Right renal cortex interstitium (tissue), 3 donors: ENCODE measurements at places on chromosomes 1 and 21. TPM values are rescaled to one million over a fixed set of nuclear protein-coding genes. Genes with fewer than 3 reads are reported as not detected.

TSHB gene
- not detected for polyA plus RNA-seq

DNA sequence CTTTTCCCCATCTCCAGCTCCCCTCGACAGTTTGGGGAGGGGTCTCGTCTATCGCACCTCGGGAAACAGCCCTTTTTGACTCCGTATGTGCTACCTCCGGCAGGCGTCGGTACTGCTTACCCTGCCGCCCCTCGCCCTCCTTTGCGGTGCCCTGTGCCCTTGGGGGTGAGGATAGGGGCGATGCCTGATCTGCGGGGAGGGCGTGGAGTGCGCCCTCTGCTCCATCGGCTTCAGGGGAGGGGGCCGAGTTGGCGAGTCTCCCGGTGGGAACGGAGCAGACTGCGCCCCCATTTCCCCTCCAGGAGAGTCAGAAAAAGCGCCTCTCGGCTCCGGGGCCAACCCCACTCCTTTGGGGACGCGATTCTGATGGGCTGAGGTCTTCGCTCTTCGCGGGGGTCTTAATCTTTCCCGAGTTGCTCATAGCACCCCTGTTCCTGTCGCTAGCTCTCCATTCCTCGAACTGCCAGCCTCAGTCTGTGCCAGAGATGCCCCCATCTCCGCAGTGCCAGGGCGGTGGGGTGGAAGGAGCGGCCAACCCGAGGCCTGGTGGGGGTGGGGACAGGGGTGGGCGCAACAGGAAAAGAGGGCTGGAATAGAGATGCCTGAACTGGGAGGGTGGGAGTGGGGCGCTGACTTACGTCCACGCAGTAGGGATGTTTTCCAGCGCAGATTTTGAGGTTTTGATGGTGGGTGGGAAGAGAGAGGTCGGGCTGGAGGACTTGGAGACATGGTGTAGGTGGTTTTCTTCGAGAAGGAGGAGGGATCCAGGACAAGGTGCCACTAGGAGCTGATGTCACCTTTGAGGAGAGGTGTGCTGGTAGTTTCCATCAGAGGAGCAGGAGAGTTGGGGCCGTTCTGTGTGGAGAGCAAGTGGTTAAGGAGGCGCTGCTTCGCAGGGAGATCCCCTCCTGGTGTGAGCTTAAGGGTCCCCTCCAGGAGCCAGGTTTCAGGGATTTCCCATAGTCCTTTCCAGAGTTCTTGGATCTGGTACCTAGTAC lies 674 bp downstream of the PPFIA4 start:
- no peak for DNase-seq

- DNase-seq = no peak
Measured at GRCh38 chr1:221664253-221664652, 77.6 kb downstream of the DUSP10 start.

YTHDF2 gene
- 104 TPM for polyA plus RNA-seq

DNA sequence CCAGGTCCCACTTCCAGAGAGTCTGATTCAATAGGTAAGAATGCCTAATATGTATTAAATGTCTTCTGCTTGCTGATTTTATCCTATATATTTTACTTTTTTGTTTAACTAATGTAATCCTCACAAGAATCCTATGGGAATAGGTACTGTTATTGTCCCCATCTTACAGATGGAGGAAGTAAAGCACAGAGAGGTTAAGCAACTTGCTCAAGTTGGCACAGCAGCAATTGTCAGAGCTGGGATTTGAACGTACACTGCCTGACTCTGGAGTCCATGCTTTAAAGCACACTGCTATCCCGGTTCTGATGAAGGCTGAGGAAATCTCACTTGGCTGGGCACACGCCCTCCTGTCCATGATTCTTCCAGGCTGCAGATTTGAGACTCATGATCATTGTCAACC lies 62.8 kb downstream of the IGSF21 start:
- DNase-seq = no peak

- no peak for DNase-seq
Measured at GRCh38 chr1:93692026-93692425, 10.4 kb upstream of the BCAR3 start.

TTC22 gene
- 5.8 TPM for polyA plus RNA-seq

DNA sequence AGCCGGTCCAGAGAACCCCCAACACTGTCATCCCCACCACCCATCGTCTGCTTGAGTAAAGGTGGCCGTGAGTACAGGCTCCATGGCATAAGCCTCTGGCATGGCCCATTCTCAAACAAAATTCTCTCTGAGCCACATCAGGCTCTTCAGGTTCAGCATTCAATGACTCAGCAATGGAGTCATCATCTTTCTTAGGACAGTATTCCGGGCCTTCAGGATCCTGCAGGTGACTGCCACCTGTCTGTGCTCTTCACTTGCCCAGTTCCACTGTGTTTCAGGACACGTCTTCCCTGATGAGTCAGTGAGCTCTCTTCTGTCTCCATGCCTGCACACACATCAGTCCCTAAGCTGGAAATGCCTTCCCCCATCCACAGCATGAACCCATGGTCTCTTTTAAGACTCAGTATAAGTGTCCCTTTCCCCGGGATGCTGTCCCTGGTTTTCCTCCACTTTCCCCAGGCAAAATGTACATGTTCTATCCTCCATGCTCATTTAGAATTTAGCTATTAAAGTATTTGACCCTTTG lies 81.1 kb upstream of the FGGY start:
- DNase-seq = no peak

DNA sequence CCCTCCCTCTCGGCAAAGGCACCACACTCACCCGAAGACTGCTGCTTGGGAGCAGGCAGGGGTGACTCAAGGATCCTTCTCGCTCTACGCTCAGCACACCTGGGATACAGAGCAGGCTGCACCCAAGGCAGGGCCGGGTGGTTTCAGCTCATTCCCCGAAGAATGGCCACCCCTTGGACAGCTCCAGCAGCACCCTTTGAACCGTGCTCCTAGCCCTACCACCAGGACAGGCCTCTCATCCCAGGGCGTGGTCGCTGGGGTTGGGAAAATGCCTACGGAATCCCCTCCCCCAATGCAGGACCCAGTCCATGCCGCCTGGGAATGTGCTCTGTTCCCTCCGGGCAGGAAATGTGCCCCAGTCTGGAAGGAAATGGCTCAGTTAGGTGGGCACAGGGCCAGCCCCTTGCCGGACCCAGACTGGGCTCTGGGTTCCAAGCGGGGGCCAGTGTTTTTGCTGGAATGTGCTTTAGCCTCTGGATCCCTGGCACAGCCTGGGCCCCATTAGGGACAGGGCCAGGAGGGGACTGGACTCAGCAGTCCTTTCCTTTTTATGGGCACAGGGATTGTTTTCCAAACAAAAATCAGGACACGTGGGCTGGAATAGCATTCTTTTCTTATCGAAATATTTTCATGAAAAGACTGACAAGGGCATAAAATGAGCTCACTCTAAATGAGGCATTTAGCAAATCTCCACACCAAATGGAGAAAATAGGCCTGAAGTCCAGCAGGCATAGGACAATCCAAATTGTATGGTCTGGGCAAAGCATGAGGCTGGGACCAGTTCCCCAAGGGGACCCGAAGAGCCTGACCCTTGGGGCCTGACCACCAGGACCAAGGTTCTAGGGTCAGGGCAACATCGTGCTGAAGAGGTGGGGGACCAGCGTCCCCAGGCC lies 7.3 kb downstream of the TMEM82 start:
- DNase-seq = no peak

CSMD2 gene
- polyA plus RNA-seq = 0.78 TPM

MROH7 gene
- polyA plus RNA-seq = 4.1 TPM

GRCh38 chr1:76006234-76006633 lies 68.3 kb upstream of the ST6GALNAC3 start:
- DNase-seq = no peak

DNA sequence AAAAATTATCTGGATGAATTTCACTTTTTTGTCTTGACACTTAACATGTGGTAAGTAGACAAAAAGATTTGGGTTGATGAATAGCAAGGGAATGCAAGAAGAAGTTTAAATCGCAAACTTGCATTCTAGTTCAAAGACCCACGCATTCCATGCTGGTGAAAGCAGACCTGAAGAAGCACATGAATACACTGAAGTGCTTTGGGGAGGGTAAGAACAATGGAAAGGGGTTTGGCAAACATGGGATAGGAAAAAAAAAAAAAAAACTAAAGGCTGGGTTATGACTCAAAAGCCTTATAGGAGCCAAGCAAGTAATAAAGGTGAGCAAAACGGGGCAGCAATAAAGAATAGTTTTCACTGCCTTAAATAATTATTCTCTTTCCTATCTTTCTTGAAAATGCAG lies 450.2 kb downstream of the LMO4 start:
- DNase-seq = no peak

DNA sequence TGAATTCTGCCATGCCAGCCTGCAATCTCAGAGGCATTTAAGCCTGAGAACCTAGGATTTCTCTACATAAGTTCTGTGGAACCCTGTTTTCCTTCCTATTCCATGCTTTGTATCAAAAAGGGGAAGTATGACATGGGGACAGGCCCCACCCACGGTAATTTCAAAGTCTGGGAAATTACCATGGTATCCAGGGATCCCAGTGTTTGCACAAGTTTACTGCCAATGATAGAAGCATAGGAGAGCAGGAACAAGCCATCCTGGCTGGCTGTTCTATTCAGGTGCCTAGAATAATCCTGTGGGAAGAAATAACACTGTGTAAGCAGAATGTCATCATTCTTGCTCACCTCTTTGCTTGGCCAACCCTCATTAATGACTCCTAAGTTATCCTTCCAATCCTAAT lies 53.8 kb upstream of the ATP1B1 start:
- DNase-seq = no peak

- DNase-seq = no peak
Measured at GRCh38 chr1:19723874-19724273, 59.2 kb downstream of the HTR6 start.

C1orf185 gene
- polyA plus RNA-seq = not detected

ARHGEF16 gene
- 17.0 TPM for polyA plus RNA-seq
